Iris pigment epithelial cell (primary cell): ENCODE measurements at places on chromosomes 12 and 14.

DNA sequence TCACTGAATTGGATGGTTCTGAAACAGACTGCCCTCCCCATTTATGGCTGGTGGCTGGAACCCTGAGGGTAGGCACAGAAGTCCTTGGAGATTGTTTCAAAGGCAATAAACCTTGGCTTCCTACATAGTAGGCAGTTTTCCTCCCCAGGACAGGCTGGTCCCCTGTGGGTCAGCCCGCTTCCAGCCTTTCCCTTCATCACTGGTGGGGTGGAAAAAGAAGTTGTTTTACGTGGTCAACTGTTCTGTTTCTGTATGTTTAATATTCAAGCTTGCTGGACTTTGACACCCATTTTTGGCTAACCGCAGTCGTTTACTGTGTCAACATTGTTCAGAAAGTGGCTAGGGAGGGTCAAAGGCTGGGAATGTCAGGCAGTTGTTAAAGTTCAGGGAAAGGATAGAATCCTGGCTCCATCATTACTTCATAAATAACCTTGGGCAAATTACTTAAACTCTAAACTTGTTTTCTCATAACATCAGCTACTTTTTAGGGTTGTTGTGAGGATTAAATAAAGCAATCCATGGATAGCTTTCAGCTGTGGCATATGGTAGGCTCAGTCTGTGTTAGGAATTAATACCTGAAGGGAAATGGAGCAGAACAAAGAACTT lies 2.4 kb downstream of the KLHDC2 start:
- peak; percentile 85 for DNase-seq

DNA sequence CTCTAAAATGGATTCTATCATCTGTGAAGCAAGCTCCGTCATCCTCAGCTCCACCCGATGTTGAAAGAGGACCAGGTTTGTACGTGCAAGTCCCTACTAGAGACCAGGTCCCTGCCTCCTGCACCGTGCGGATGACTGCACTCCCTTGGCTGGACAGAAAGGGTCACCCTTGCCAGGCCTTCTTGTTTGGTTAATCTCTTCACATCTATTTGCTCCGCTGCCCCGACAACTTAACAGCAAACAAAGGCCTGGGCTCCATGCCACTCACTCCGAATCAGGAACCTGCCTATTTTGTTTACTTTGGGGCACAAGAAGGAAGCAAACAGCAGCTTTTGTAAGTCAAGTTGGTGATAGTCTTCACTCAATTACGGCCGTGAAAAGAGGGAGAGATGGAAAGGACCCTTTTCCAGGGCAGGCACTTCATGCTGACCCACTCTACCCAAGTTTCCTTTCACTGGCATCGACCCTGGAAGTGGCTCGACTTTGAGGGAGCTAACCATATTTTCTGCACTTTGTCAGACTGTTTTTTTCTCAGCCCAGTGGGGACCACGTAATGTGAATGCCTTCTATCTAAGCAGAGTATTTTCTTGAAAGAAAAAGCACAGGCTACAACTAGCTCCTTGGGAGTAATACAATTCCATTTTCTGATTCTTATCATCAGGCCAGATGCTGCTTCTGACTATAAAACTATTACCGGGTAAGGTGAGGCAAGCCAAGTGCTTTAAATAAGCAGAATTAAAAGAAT lies 202.6 kb downstream of the FOXN3 start:
- no peak for DNase-seq

- DNase-seq, result peak; percentile 7
These were observed 69.1 kb downstream of the ASCL4 start for GRCh38 chr12:107843351-107844311.

DNA sequence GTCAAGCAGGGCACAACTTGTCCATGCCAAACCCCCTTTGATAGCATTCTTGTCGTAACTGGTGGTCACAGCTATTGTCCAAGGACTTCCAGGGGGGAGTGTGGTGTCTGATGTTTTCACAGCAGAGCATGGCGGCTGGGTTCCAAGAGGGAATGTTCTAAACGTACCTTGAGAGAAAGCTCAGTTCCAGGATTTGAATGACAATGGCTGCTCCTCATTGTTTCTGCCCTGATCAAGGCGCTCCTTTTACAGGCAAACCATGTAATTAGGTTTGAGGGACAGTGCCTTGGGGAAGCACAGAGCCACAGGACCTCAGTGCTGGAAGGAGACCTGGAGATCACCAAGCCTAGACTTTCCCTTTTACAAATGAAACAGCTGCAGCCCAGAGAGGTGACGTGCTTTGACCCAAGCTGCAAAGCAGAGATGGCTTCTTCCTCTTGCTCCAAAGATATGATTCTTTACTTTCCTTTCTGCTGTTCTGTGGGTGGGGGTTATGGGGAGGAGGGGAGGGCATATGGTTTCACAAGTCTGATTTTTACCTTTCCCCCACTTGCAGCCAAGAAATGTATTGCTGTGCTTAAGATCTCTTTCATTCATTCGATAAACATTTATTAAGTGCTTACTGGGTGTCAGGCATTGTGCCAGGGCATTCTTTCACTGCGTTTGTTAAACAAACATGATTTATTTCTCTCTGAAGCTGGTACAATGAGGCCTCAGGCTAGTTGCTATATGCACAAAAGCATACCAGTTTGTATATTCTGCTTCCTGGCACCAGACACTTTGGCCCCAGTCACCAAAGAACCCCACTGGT lies 172.8 kb downstream of the KTN1 start:
- DNase-seq, result peak; percentile 89

DNA sequence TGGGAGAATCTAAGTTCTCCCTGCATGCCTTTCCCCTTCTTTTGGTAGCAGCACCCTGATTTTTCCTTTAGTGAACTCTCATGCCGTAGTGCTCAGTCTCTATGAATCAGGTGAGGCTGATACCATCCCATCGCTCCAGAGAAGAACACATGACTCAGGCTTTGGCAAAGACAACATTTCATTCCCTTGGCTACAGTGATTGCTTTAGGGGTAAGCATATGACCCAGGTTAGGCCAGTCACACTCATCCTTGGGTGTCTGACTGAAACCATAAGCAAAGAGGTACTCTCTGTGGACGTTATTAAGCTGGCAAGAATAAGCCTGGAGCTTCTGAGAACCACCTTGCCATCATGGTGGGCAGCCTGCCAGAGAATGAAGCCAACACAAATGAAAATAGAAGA lies 141.8 kb downstream of the MYRFL start:
- peak; percentile 8 for DNase-seq

- no peak for DNase-seq
These were observed 36.0 kb downstream of the ACTN1 start for GRCh38 chr14:68943107-68943506.

DNA sequence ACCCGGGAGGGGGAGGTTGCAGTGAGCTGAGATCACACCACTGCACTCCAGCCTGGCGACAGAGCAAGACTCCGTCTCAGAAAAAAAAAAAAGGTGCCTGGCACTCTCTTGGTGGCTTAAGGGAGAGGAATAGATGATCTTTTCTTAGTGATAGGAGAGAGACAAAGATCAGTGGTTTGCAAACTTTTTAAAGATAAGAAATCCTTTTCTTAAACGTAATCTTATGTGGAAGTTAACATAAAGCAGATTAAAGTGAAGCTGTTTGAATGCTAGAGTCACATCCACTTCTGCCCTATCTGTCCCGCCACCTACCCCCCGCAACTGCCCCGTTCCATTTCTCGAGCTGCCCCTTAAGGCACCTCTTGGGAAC lies 6.3 kb upstream of the NINJ2 start:
- no peak for DNase-seq

DNA sequence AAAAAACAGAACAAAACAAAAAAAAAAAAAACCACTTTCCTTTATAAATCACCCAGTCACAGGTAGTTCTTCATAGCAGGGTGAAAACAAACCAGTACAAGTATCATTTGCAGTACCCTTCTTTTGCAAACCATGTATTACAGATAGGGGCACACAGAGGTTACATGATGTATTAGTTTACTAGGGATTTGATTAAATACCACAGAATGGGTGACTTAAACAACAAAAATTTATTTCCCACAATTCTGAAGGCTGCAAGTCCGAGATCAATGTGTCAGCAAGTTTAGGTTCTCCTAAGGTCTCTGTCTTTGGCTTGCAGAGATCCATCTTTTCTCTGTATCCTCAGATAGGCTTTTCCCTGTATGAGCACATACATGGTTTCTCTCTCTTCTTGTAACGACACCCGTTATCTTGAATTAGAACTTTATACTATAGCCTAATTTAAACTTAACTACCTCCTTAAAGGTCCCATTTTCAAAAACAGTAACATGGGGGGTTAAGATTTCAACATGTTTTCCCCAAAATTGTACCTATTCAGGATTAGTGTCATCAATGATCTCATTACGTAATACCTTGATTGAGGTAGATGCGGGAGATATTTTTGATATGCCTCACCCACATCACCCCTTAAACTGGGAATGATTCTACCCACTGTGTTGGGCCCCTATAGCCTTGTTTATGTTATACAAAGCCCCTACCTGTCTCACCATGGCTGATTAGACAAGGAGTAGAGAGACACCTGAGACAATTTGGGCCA lies 3.5 kb upstream of the CEP128 start:
- DNase-seq, result no peak

GRCh38 chr12:53218551-53219291 lies 11.7 kb upstream of the ITGB7 start:
- DNase-seq, result peak; percentile 19

DNA sequence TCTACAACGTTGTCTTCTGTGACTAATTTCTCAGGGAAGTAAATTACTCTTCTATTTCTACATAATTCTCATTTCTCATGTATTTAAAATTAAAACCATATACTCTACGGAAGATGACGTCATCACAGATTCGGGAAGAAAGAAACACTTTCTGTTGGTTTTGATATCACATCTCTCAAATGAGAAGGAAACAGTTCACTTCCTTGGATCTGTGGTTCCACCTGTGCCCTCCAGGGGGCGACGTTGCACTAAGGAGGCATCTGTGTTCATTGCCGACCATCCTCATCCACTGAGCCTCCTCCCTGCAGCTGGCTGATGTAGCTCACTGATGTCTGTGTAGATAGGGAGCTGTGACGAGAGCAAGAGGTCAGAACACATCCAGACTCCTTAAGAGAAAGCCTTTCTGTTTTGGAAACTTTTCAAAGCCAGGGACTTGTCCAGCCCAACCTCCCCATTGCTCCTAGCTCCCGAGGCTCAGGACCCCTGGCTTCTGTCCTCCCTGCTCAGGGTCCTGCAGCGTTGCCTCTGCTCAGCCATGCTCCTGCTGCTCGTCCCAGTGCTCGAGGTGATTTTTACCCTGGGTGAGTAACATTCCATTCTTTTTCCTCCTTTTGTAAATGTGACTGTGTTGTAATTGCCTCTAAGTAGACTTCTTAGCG lies 172.7 kb upstream of the OR4E1 start:
- no peak for DNase-seq

DNA sequence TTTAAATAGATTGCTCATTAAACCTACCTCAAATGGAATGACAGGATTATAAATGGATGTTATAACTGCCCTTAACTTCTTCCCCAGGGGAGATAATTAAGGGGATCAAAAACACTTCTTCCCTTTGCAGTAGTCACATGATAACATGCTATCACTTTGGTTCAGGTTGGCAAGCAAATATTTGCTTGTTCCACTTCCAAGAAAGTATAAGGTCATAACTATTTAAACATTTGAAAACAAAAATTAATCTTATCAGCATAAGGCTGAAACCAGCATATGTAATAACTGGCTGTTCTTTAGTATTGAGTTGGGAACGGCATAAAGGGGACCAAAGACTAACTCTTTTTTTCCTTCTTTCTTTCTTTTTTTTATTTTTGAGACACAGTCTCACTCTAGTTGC lies 2.4 kb upstream of the LYZ start:
- no peak for DNase-seq

- no peak for DNase-seq
These were observed 314.3 kb upstream of the RTL1 start for GRCh38 chr14:101217616-101218371.

- DNase-seq, result no peak
These were observed 126.2 kb downstream of the IPO8 start for GRCh38 chr12:30569426-30569825.

GRCh38 chr12:68980476-68981212 lies 47.7 kb upstream of the CPM start:
- DNase-seq, result no peak

DNA sequence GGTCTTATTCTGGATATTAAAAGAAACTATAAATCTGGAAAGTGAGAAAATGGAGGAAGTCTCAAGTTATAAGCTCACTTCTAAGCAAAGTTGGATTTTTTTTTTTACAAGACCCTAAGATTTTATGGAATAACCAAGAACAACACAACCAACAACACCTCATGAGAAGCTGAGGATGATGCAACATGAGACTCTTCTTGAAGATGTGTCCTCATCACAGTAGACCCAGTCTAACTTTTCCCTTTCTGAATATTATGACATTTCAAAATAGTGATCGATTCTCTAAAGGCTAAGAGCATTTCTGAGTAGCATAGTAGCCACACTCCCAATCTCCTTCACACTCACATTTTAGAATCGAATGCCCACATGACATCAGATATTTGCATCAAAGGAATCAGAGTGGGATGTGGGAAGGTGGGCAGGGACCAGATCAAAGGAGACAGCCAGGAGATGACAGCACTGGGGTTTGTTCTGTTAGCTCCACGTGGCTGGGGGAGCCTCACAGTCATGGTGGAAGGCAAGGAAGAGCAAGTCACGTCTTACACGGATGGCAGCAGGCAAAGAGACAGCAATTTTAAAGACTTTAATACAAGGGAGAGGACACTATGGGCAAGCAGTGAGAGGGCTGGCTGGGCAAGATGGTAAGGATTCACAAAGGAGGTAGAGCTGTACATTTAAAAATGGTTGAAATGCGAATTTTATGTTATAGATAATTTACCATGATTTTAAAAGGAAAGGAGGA lies 90.7 kb upstream of the MYL2 start:
- no peak for DNase-seq

- no peak for DNase-seq
These were observed 4.2 kb downstream of the CSRP2 start for GRCh38 chr12:76874491-76875190.

- DNase-seq, result no peak
These were observed 106.9 kb upstream of the DYRK2 start for GRCh38 chr12:67541625-67541991.

DNA sequence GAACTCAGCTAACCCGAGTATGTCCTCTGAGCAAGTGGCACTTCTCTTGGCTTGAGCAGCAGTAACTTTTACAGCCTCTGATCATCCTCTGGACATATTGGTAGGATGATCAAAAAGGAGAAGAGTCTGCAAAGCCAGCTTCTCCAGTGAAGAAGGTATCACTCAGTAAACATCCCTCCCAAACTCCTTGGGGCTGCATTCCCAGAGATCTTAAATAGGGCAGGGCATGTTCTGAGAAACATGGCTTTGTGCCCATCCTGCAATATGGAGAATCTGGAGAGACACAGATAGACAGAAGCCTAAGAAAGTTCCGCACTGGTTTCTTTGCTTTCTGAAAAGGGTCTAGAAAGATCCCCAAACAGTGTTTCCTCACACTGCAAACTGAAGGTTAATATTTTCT lies 65.4 kb downstream of the RBM19 start:
- no peak for DNase-seq
